ENCODE measurements at places on chromosomes 11 and 22.

DNA sequence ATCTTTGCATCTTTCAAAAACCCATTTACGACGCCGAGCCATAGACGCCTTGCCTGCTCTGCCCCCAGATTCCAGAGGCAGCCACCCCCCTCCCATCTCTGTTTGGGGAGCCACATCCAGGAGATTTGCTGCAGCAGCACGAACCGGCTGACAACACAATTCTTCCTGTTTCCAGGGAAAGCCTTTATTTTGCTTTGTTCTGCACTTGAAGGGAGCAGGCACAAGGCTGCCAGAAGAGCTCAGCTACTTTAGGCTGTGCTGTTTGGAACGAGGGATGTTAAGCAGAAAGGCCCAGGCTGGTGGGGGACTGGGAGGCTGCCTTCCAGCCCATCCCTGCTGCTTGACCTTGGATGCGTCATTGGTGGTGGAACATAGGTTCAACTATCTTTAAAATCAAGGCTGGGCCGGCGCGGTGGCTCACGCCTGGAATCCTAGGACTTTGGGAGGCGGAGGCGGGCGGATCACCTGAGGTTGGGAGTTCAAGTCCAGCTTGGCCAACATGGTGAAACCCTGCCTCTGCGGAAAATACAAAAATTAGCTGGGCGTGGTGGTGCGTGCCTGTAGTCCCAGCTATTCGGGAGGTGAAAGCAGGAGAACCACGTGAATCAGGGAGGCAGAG is 243.9 kb downstream of the MIAT start:
- H3K36me3 ChIP-seq = no peaks in the 10 kb centered on the region
- no peak overlapping the region for H3K27ac ChIP-seq
- H3K27me3 ChIP-seq = no peaks in the 10 kb centered on the region

- H3K36me3 ChIP-seq = no peaks in the 10 kb centered on the region
- no peak for DNase-seq
- H3K27ac ChIP-seq = no peak overlapping the region
- H3K27me3 ChIP-seq = no peaks in the 10 kb centered on the region
- H3K4me1 ChIP-seq = no peaks in the 10 kb centered on the region
- H3K4me3 ChIP-seq = no peak overlapping the region
These were observed 14.0 kb downstream of the OTOG start for GRCh38 chr11:17561111-17561415.

DNA sequence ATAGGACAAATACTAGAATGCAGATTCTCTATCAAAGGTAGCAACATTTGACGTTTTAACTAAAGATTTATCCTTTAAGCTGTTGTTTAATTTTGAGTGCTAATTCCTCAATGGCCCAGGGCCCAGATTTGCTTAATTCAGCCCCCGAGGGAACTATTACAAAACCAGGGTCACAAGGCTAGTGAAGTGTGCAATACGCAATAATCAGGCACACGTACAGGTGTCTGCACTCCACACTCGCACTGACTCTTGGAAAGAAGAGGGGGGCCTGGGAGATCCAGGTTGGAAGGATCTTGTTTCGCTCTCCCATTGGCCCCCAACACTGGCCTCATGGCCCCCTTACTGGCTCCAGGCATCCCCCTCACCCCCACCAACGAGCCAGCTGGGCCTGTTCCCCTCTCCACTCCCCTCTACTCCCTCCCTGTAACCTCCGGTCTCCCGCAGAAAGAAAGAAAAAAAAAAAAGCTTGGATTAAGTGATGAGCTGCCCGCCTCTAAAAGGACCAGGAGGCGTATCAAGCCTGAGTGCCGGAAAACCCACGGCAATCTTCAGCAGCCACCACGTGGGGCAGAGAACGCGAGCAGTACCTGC is 2.2 kb upstream of the KIRREL3 start:
- H3K4me1 ChIP-seq = no peaks in the 10 kb centered on the region
- peaks cover 17% of the 10 kb centered on the region for H3K27me3 ChIP-seq
- H3K36me3 ChIP-seq = no peaks in the 10 kb centered on the region

DNA sequence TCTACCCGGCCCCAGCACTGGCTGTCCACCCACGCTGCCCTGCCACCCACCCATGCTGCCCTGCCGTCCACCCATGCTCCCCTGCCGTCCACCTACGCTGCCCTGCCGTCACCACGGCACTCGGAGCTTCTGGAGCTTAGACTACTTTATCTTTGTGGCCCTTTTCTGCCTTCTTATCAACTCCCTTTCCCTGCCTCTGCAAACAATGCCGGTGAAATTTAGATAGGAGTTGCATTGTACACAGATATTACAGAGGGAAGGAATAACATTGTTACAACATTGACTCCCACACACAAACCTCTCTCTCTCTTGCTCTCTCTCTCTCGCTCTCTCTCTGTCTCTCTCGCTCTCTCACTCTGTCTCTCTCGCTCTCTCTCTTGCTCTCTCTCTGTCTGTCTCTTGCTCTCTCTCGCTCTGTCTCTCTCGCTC is 33.7 kb upstream of the BRSK2 start:
- no peaks in the 10 kb centered on the region for H3K36me3 ChIP-seq
- no peak overlapping the region for H3K4me3 ChIP-seq
- no peak overlapping the region for H3K27ac ChIP-seq
- DNase-seq = no peak
- no peaks in the 10 kb centered on the region for H3K4me1 ChIP-seq

DNA sequence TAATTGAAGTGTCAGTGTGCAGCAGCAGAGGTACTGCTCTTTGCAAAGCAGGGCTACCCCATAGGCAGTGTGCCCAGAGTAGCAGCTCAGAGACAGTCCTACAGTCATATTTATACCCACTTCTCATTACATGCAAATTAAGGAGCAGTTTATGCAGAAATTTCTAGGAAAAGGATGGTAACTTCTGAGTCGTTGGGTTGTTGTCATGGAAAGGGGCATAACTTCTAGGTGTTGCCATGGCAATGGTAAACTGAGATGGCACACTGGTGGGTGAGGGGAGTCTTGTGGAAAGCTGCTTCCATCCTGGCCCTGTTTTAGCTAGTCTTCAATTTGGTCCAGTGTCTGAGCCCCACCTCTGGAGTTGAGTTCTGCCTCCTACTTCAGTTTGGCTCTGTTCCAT is 77.4 kb downstream of the MN1 start:
- no peaks in the 10 kb centered on the region for H3K27me3 ChIP-seq
- H3K36me3 ChIP-seq = no peaks in the 10 kb centered on the region
- H3K4me3 ChIP-seq = no peak overlapping the region
- H3K27ac ChIP-seq = no peak overlapping the region
- no peaks in the 10 kb centered on the region for H3K4me1 ChIP-seq

DNA sequence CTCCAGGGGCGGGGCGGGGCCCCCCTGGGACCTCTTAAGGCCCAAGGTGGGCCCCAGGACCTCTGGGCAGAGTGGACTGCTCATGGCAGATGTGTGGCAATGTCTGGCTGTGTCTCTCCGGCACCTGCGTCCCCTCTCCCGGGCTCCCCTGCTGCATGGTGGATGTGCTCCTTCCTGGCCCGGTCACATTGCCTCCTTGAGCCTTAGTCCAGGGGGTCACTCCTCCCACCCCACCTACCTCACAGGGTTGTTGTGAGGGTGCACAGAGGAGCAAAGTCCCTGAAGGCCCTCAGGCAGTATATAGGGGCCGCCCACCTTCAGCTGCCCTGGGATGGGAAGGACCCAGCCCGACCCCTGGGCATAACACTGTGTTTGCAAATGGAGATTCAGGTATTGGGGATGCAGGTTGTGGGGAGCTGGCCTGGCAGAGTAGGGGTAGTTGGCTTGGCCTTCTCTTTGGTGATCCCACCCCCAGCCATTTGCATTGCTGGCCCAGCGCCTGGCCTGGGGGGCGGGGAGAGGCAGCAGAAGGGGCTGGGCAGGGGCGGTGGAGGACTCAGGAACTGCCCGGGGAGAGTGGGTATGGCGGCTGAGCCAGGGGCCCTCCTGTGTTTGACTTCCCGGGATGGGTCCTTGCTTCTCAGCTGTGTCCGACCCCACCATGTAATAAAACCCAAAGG is 11.3 kb downstream of the KCTD17 start:
- no peaks in the 10 kb centered on the region for H3K4me1 ChIP-seq
- H3K27me3 ChIP-seq = no peaks in the 10 kb centered on the region
- no peak for DNase-seq
- no peak overlapping the region for H3K27ac ChIP-seq
- no peaks in the 10 kb centered on the region for H3K36me3 ChIP-seq

DNA sequence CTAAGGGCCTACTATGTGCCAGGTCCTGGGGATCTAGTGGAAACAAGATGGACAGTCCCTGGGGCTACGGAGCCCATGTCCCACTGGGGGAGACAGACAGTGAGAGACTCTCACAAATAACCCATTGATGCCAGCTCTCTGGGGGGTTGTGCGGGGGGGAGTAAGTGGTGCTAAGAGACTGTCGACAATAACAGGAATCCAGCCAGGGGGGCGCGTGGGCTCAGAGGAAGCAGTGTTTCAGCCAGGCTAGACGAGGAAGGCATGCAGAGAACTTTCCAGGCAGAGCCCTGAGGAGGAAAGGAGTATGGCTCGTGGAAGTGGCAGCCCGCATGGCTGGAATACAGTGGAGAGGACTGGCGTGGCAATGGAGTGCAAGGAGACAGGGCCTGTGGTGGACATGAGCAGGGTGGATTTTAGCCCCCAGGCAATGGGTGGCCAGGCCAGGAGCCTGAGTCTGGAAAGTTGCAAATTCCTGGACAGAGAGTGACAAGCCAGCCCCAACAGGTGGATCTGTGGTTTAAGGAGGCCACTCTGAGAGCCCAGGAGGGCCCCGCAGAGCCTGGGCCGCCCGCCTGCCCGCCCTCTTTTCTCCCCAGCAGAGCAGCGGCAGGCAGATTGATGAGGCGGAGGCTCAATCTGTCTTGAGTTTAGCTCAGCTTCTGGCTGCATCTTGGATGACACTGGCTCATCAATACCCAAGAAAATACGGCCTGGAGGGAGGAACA is 40.0 kb upstream of the TCF20 start:
- no peak for DNase-seq
- H3K36me3 ChIP-seq = no peaks in the 10 kb centered on the region
- no peaks in the 10 kb centered on the region for H3K27me3 ChIP-seq
